ENCODE measurements at places on chromosomes 2 and 18.

GRCh38 chr18:10370716-10371115 is 83.7 kb upstream of the APCDD1 start:
- DNase-seq, result no peak

DNA sequence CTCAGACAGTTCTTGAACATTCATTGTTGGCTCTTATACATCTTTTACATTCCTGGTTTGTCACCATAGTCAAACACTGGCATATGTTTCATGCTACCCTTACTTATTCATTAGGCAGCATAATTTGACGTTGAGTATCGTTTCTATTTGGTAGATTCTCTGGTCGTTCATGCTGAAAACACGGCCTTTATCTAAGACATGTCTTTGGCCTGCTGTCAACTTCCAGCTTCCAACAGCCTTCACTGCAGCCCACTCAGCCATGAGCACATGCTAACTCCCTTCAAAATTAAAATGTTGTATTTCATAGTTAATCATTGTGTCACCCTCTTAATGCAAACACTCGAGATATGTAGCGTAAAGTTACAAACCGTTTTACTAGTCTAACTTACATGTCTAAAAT is 493.0 kb upstream of the NRP2 start:
- DNase-seq, result no peak

GRCh38 chr2:85390941-85391669 is 19.1 kb downstream of the CAPG start:
- DNase-seq, result no peak

- DNase-seq, result no peak
Measured at GRCh38 chr2:218028562-218029348, 26.0 kb upstream of the TNS1 start.

GRCh38 chr2:37623971-37624900 is 47.2 kb downstream of the CDC42EP3 start:
- DNase-seq, result no peak

DNA sequence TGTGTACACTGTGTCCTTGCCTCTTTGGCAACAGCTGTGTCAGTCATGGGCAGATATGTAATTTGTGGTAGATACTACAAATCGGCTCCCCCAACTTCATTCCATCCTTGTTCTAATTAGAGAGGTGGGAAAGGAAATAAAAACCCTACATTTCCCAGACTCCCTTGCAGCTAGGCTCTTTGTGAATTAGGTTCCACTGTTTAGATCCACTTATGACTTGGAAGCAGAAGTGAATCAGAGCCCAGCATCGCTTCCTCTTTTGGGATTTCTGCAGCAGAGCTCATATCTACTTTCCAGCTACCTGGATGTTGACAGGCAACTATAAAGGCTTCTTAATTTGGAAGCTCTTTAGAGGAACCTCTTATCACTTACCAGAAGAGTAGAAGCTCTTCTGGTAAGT is 34.1 kb upstream of the NARS1 start:
- DNase-seq, result no peak

DNA sequence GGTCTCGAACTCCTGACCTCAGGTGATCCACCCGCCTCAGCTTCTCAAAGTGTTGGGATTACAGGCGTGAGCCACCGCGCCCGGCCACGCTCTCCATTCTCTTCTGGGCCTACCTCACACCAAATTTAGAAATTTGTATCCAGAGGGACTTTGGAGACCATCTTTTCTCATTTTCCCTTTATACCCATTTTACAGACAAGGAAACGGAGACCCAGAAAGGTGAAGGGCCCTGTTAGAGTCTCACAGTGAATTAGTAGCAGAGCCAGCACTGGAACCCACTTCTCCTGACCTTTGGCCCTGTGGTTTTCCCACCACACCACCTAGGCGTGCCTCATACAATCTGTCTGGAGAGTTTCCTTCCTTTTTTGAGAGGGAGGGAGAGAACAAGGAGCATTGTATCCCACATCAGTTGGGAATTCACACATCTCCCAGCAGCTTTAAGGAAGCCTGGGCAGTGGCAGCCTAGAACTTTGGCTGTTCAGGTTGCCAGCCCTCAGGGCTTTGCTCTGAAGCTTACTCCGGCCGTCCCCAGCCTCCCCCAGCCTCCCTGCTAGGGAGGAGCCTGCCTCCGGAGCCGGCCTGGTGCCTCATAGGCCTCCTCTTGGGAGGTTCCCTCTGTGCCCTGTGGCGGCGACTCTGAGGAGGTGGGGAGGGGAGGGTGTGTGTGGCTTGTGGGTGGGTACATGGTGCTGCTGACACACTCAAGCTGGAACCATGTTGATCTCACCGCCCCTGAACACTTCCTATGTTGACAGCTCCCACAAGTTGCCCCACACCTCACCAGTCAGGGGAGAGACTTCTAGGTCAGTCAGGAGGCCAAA is 13.8 kb downstream of the FOSL2 start:
- no peak for DNase-seq

DNA sequence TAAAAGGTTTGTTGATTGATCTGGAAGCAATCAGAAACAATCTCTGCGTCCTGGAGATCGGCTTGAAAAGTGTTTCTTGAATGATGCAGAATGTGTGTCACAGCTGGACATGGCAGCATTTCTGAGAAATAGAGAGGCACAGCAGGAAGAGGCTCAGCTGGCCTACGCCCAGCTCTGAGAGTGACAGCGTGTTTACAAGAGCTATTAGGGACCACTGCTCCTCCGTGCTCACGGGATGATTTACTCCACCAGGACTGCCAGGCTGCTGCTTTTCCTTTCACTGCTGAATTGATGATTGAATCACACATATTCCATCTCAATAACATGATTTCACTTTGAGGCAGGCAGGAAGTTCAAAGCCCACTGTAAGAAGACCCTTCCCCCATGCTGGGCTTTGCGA is 62.8 kb downstream of the GALNT14 start:
- no peak for DNase-seq

DNA sequence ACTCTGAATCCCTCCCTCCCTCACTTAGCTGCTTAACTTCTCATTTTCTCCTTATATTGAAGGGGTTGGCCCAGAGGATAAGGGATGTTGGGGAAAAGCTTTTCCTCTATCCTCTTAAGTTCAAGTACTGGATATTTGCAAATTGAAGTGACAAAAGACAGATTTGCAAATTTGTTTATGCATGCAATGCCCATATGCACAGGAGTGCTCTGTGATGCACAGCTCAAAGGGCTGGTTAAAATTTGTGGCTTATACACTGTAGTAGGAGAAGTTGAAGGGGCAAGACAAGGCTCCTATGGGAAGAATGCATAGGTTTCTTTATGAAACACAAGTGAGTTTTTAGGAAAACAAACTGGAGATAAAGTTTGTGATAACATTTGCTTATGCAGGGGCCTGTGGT is 8.4 kb upstream of the MSH6 start:
- DNase-seq, result no peak

DNA sequence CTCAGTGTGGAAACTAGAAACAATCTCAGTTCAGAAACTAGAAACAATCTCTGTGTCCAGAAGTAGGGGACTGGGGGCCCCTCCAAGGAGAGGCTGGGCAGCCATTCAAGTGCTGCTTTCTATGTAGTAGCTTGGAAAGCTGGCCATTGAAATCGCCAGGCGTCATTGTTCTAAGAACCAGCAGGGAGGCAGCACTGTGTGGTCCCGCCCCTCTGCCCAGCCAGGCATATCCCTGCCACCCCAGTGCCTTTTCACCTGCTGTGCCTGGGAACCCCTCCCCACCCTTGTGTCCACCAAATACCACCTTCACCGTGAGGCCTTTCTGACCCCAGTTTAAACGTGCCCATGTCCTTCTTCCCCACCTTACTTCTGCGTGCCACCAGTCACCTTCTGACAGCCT is 221.6 kb downstream of the GBX2 start:
- DNase-seq, result no peak

- DNase-seq, result no peak
Measured at GRCh38 chr18:43596105-43596712, 318.9 kb upstream of the SYT4 start.

DNA sequence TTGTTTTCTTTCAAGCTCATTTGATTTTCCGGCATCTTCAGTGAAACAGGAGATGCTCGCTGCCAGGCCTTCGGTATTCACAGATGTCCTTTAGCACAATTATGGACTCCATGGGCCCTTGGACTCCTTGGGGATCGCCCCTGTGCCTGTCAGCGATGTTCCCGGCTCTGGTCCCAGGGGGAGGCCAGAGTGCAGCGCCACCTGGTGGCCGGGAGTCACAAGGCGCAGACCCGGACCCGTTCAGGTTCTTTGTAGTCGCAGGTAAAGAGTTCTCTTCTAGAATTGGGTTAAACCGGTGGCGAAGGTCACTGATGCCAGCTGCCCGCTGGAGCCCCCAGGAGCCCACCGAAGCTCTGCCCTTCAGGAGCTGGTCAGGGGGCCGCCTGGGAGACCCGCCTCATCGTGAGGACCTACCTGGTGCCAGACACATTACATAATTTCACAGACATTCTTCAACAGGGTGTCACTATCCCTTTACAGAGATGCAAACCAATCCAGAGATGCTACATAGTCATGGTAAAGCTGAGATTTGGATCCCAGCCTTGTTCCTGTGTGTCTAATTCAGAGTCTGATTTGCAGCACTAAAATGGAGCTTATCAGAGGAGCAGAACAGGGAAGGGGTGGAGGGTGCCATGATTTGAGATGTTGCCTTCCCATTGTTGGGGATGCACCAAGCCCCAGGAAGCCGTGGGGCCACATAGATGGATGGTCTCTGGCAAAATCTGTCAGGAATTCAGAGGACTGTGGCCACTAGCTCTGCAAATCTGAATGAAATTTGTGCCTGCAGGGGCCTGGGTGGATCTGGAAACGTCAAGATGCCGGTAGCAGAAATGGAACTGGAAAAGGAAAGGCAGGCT is 6.0 kb upstream of the INPP5D start:
- no peak for DNase-seq

- DNase-seq, result no peak
Measured at GRCh38 chr18:8957731-8958130, 144.8 kb upstream of the NDUFV2 start.

DNA sequence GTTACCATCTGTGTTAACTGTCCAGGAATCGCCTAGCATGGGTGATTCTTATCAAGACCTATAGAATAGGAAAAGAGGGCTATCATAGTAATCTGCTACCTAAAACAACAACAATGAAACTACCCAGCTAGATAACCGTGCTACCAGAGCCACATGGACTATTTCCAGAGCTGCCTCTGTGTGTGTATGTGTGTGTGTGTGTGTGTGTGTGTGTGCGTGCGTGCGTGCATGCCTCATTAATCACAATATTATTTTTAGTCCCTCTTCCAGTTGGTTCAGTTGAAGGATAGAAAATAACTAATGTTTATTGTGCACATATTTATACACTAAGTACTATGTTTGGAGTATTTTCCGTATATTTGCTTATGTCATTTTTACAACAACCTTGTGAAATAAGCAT is 201.1 kb downstream of the SP3 start:
- DNase-seq, result no peak

DNA sequence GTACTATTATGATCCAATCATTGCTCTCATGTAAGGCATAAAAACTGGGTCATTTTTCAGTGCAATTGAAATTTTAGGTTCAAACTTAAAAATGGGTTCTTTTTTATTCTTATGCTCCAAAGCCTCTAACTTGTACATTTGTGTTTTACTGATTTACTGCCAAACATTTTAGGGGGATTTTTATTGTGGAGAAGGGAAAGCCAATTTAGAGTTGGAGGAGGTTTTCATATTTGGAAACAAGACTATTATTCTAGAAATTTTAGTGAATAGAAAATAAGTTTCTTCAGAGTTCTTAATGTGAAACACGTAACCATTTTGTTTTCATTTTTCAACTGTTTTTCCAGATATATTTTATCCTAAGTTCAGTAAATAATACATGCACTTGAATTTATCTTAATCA is 138.6 kb downstream of the DOCK10 start:
- no peak for DNase-seq

GRCh38 chr18:76522122-76522503 is 27.1 kb upstream of the ZNF516 start:
- no peak for DNase-seq

DNA sequence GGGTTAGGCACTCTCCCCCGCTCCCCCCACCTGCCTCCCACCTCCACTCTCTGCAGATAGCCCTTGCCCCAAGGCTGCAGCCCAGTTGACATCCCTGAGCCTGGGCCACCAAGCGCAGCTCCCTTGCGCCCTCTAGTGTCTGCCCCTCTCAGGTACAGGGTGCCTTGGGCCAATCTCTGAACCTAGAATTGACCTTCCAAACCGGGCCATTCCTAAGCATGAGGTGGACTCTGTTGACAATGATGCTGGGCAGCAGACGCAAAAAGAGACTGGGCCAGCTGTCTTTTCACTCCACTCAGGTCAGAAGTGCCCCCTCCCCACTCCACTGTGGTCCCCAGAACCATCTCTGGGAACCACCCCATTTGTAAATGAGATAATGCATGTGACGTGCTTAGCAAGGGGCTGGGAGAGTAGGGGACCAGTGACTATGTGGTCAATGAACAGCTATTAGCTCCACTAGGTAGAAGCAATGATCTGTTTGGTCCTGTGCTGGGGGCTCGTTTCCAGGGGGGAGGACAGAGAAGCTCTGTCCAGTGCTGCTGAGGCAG is 43.3 kb upstream of the PLB1 start:
- DNase-seq, result no peak

GRCh38 chr2:163551616-163552373 is 184.0 kb downstream of the FIGN start:
- no peak for DNase-seq

- DNase-seq, result no peak
Measured at GRCh38 chr2:36734304-36734703, 37.8 kb downstream of the VIT start.

DNA sequence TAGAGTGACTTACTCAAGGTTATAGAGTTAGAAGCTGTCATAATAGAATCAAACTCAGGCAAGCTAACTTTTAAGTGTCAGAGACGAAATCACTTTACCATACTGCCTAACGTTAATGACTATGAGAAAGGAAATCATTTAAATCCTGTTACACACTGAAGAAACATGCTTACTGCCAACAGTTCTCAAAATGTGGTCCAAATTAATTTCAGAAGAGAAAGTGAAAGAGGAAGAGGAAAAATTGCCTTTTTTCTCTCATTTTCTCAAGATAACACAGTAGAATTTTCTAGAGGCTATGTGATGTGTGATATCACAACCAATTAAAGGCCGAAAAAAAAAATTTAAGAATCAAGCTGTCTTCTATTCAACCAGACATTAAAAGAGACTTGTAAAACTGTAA is 1362.7 kb upstream of the CHAC2 start:
- DNase-seq, result no peak

GRCh38 chr2:39913648-39914461 is 134.8 kb upstream of the THUMPD2 start:
- peak; percentile 64 for DNase-seq

All from HS-27A (cell line).